ENCODE measurements at places on chromosomes 5 and 9.

DNA sequence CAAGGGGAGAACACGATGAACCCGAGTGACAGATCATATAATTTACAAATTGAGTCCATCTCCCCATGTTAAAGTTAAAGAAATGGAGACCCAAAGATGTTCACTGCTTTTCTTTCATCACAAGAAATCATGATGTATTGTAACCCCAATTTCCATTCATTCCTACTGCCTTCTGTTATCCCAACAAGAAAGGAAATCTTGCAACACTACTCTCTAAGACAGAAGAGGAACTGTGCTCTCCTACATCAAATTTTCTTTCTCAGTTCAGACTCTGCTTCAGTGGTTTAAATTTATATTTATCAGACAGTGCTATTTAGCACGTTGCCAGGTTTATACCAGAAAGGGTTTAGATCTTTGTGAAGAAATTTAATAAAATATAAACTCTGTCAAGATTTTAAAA is 83.8 kb upstream of the RASA1 start:
- no peak for DNase-seq

GRCh38 chr9:82721593-82721992 is 341.3 kb downstream of the RASEF start:
- DNase-seq: no peak

DNA sequence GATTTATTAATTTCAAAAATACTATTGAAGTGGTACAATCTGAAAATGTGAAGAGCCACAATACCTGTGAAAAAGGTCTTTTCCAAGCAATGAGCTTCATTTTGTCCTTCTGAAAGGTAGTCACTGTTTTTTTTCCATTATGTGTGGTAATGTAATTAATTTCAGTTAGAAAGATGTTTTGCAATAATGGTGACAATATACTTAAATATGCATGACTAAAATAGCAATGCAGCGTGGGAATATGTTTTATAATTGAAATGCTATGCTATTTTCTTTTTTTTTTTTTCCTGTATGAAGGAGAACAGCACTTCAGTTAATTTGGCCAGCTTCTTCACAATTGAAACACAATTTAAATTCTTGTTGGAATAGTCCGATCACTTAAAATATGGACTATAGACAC is 41.9 kb downstream of the NPR3 start:
- no peak for DNase-seq

DNA sequence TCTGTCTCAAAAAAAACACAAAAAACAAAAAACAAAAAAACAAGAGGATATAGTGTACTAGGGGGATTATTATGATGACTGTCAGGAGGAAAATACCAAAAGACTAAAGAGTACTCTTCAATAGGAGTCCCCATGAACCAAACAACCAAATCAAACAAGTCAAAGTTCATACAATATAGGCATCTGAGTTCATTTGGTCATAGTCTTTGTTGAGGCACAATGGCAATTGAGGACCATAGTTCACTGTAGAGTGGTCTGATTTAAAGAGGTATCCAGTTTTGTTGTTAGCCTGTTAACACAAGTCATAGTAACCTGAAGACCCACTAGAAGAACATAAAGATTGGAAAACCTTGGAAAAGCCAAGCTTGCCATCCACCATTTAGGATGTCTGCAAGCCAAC is 11.3 kb upstream of the UBTD2 start:
- no peak for DNase-seq

Data from activated CD4-positive, alpha-beta T cell treated with anti-CD3 and anti-CD28 coated beads for 24 hours (primary cell).